ENCODE measurements at places on chromosomes 1 and 21.

- DNase-seq, result no peak
These were observed 28.7 kb downstream of the NBPF3 start for GRCh38 chr1:21468599-21468998.

- no peak for DNase-seq
These were observed 33.6 kb upstream of the CASZ1 start for GRCh38 chr1:10829965-10830515.

DNA sequence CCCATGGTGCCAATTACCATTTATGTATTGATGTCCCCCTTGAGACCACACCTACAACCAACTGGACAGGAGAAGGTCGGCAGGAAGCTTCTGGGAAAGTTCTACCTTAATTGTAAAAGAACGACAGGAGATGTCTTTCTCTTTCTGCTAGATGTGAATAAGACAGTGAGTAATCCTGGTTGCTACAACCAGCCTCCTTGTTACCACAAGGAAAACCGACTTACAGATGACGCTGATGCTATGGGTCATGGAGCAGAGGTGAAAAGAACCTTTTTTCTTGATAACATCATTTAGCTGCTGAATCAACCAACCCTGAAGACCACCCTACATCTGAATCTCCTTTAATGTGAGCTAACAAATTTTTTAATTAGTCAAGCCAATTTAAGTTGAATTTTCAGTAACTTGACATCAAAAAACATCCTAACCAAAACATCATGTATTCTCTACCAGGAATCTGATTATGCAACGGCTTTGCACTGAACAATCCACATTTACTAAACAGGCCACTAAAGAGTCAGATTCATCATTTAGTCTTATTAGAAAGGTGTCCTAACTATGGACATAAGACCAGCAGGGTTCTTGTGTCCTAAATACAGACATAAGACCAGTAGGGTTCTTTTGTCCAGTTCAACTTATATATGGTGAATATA lies 23.0 kb downstream of the RGS2 start:
- DNase-seq, result no peak

DNA sequence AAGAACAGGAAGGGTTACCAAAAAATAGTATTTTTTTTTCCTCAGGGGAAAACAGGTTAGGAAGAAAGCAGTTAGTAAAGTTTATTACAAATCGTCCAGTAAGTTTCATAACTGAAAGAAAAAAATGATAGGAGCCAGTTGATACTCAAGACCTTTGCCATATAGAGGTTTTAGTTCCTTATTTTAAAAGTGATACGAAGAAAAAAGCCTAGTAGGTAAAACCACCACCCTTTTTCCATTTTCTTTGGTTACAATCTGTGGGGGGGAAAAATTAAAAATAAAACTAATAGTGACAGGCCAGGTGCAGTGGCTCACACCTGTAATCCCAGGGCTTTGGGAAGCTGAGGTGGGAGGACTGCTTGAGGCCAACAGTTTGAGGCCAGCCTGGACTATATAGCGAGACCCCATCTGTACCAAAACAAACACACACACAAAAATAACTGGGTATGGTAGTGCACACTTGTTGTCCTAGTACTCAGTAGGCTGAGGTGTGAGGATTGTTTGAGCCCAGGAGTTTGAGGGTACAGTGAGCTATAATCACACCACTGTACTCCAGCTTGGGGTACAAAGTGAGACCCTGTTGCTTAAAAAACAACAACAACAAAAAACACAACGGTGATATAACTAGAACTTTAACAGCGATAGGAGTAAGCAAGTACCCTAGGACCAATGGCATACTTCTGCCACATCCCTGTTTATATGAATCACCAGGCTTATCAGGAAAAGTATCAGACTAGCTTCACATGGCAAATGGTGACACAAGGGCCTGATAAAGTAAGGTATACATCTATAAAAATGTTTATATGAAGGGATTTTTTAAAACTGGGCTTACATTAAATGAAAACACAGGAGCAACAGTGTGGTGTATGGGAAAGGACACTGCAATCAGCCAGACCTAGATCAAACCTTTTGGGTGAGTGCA lies 5.4 kb downstream of the TMEM59 start:
- no peak for DNase-seq

DNA sequence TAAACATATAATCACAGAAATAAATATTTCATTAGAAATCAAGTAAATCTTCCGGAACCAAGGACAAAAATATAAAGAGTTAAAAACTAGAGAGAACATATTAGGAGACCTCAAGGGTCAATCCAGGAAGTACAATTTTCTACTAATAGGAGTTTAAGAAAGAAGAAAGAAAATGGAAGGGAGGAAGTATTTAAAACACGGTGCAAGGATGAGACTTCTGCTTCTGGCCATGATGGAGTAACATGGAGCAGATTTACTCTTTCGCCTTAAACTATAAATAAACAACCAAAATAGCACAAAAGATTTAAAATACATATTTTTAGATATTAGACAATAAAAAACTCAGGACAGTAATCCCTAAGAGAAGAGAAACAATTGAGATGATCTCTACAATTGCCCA lies 12.6 kb upstream of the IFNAR1 start:
- no peak for DNase-seq

GRCh38 chr21:41302976-41303375 lies 13.6 kb upstream of the FAM3B start:
- DNase-seq, result no peak

DNA sequence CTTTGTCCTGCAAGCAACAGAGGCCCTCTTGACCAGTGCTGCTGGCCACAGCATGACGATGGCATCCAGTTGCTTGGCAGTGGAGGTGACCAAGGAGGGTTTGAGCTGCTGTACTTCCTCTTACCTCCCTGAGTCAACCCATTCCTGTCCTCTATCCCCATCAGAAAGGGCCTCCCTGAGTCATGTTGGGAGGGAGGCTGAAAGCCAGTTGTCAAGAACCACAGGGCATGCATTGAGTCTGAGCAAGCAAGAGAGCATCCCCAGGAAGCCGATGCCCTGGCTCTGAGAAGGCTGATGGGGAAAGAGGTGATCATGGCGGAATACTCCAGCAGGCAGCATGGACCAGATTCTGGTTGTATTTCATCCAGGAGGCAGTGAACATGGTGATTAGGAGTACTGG lies 69.6 kb downstream of the LACTBL1 start:
- DNase-seq, result no peak

DNA sequence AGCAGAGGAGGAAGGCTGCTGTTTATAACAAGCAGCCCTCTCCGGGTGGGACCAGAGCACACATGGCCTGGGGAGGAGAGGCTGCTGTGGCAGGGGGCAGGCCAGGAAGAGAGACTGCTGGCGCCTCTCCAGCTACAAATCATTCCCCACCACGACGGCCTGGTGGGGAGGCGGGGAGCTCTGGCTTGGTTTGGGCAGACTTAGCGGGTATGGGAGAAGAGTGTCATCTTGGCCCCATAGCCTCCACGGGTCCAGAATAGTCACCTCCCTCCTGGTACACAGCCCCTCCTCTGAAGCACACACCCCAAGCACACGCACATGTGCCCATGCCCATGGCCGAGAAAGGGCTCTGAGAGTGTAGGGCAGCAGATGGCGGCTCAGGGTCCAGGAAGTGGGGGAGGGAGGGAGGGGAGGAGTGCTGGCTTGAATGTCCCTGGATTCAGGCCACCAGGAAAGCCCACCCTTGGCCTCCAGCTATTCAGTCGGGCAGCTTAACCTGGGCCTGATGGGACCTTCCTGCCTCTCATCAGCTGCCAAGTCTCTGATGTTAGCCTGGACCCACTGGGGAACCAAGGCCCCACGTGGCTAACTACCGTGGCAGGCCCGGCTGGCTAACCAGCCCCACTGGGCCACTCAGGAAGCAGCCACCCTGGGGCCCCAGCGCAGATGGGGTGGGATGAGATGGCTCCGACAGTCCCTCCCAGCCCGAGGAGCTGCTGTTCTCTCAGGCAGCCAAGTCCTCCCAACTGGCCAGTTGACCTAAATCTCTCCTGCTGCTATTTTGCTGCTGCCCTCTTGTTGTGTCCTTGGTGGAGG lies 10.9 kb downstream of the LRP8 start:
- DNase-seq, result no peak

DNA sequence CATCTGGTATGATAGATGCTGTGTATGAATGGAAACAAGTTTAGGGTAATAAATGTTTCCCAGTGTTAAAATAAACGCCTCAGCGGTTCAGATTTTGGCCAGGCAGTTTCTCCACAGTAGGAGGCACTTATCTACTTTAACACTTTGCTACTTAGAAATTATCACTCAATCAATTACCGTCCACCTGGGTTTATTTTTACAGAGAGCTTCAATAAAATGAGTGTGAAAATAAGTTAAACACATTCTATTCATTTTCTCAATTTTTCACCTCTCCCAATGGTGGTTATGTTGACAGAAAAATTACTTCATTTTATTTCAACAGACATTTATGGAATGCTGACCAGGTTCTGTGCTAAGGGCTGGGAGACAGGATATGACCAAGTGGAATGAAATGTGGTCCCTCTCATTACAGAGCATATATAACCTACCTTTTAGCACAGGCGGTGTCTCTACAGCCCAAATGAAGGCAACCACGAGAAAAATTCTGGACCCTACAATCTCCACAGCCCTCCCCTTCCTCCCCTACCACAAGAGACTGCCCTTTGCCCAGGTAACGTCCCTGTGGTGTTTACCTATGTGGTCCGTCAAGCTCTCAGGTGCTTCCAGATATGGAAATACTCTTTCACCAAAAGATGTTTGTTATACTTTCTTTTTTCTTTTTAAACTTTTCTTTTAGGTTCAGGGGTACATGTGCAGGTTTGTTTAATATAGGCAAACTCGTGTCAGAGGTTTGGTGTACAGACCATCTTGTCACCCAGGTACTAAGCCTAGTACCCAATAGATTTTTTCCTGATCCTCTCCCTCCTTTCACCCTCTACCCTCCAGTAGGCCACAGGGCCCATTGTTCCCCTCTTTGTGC lies 105.5 kb downstream of the HLCS start:
- DNase-seq, result no peak

GRCh38 chr1:41695118-41695745 lies 210.7 kb upstream of the EDN2 start:
- DNase-seq, result no peak

GRCh38 chr21:22235866-22236590 lies 1237.8 kb downstream of the NCAM2 start:
- DNase-seq, result no peak

GRCh38 chr1:30895944-30896660 lies 12.5 kb downstream of the SDC3 start:
- no peak for DNase-seq

GRCh38 chr1:35062518-35063196 lies 16.5 kb upstream of the ZMYM1 start:
- no peak for DNase-seq

DNA sequence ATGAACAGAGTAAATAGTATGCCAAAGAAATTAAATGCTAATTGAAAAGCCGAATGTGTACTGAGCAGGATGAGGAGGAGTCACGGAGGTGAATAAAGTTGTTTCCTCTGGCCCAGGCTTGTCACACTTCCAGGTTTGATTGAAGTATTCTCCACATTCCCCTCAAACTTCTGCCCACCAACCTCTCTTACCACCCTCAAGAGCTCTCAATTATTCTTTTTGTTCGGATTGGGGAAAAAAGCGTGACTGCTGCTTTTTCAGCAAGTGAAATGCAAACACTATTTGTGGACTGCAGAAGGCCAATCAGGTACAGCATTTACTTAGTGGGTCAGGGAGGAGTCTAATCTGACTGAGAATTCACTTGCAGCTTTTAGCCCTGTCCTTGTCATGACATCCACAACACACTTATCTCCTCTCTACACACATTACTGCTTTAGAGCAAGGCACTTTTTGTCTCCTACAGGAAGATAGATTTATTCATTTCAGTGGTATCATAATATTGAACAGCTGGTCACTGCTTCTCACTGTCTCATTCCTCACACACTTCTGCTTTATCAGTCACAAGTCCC lies 375.6 kb upstream of the PRMT6 start:
- no peak for DNase-seq

DNA sequence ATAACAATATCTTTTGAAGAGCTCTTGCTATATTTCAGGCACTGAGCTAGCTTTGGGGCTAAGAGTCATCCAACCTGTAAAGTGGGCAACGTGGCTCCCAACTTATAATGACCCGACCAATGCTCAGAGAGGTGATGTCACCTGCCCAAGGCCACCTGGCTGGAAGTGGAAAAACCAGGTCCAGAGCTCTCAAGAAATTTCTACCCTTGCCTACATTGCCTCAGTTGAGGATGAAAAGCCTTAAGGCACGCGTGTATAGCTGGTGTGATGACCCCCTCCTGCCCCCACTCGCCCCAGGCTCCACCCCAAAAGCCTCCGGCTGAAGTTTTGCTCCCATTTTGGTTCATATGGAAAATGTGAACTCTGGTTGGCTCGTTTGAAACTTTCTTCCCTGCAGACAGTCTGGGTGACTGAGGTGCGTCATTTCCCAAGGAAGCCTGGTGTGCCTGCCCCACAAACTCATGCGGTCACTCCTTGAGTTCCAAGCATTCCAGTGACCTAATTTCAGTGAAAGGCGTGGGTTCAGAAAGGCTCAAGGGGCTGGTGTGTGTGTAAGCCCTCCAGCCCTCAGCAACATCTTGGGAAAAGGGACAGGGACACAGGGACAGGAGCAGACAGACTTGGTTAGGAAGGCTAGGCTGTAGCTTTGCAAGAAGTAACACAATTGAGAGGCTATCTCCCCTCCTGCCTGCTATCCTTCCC lies 20.5 kb downstream of the HTR1D start:
- no peak for DNase-seq

- DNase-seq, result no peak
These were observed 571.2 kb upstream of the USP24 start for GRCh38 chr1:55786396-55786795.

- no peak for DNase-seq
These were observed 62.1 kb downstream of the HSPG2 start for GRCh38 chr1:21874778-21875547.

DNA sequence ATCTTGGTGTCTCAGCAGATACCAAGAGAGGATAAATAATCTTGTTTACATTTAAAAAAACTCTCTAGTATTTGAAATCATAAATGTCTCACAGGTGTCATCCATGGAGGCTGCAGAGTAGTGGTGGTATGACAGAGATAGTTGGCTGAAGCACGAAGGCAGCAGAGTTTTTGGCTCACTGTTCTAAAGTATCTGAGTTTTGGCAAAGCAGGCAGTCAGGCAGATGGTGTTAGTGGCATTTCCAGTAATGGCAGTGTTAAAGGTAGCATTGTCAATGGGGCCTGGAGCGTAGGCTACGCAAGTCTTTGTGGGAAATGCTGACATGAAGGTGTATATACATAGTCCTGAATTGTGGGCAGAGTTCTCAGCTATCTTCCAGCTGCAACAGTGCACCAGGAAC lies 68.5 kb upstream of the HSD17B7 start:
- no peak for DNase-seq

GRCh38 chr1:183533617-183534174 lies 56.6 kb downstream of the NCF2 start:
- DNase-seq, result no peak

DNA sequence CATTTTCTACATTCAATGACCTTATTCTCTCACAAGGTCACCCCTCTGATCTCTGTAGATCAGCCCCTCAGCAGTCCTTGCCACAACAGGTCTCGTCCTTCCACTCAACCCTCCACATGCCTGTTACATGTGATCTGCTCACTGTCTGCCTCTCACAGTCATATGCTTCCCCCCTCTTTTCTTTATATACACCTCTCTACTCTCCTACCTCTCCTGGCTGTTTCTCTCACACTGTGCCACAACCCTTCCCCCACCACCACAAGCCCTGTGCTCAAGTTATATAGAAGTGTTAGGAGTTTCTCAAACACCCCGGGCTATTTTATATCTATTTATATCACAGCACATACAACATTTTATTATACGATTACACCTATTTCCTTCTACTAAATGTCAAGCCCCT lies 12.6 kb downstream of the B3GALNT2 start:
- no peak for DNase-seq

GRCh38 chr1:179053486-179053885 lies 27.8 kb downstream of the FAM20B start:
- no peak for DNase-seq

- DNase-seq, result no peak
These were observed 2.9 kb downstream of the TTC22 start for GRCh38 chr1:54798206-54798605.
